ENCODE measurements at places on chromosomes 5 and 9.

DNA sequence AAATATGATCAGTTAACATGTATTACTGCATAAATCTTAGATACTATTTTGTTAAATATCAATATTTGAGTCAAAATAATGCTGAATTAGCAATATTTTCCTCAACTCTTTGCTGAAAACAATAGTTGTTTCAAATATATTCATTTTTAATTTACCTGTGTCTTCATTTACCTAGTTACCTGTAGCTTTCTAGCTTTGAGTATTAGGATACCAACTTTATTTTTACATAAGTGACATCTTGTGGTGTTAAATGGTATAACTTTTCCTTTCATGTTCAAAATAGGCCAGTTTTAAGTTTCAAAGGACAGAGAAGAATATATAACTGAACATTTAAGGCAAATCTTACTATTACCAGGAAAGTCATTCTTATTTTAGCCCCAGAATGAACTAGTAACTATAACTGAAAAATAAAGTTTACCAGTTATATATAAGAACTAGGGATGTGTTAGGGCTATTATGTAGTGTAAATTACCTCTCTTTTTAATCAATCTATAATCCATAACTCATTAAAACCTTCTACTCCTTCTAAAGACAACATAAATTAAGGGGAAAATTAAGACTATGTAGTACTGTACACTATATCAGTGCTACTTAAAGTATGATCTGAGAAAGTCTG, 25.3 kb downstream of the AP3B1 start:
- DNase-seq, result no peak

GRCh38 chr9:128485414-128485855, 19.1 kb upstream of the GLE1 start:
- DNase-seq, result no peak

DNA sequence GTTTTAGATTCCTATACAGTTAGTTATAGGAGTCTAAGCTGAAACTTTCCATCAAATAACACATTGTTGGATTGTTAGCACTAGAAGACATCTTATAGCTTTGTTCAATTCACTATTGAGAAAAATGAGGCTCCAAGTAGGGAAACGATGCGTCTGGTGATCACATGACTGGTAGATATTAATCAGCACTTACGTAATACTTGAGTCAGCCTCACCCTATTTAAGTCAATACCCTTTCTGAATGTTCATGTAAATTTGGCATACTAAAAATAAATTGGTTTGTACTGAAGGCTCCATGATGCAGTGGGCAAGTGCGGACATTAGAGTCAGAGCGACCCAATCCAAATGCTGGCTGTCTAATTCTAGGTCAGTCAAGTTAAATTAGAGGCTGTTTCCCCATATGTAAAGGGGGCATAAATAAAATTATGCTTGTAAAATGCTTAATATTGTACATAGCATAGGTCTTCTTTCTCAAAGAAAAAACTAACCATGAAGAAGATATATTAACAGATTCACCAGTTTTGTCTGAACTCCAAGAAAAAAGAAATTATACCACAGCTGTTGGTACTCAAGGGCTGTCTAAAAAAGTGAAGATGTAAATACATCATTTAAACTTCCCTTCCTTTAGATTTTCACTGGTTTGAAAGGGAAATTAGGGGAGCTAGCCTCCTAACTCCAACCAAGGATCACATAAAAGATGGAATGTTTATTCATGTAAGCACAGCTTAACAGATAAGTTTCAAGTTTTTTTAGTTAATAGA, 406.6 kb upstream of the TLE4 start:
- peak; percentile 50 for DNase-seq

- DNase-seq, result peak; percentile 60
Measured at GRCh38 chr5:168114444-168115017, 176.9 kb upstream of the WWC1 start.

- no peak for DNase-seq
Measured at GRCh38 chr9:18236336-18236735, 237.6 kb upstream of the ADAMTSL1 start.
